ENCODE measurements at places on chromosomes 5 and 9.

GRCh38 chr9:111926421-111926875, 29.8 kb downstream of the UGCG start:
- peak; percentile 98 for DNase-seq

GRCh38 chr5:56631719-56632118, 183.6 kb upstream of the MAP3K1 start:
- DNase-seq = no peak

- no peak for DNase-seq
Measured at GRCh38 chr9:97571664-97572063, 61.5 kb downstream of the TSTD2 start.

DNA sequence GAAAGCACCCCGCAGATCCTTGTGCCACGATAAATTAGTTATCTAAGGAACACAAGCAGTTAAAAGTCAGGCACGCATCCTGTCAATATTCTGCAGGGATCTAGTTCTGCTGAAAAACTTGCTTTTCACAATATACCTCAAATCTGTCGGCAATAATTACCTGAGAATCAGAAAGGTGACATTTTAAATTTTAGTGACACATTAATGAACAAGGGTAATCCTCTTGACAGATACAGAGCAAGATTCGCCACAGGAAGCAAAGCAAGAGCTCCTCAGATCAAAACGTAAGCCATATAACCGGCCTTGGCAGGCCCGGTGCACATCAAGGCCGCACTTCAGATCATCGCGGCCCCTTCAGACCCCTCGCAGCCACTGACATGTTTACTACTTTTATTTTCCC, 185.7 kb downstream of the ATPSCKMT start:
- no peak for DNase-seq

DNA sequence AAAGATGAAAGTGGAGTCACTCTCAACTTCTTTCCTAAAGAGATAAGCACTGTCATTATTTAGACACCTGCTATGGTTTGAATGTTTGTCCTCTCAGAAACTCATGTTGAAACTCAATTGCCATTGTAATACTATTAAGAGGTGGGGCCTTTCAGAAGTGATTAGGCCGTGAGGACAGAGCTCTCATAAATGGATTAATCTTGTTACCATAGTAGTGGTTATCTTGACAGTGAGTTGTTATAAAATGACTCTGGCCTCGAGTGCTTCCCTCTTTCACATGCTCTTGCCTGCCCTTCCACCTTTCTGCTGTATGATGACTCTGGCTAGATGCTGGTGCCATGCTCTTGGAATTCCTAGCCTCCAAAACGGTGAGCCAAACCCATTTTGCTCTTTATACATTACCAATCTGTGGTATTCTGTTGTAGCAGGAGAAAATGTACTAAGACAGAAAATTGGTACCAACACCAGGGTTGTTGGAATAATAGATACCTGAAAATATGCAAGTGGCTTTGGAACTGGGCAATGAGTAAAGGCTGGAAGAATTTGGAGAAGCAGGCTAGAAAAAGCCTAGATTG, 38.0 kb downstream of the GDA start:
- DNase-seq = no peak

DNA sequence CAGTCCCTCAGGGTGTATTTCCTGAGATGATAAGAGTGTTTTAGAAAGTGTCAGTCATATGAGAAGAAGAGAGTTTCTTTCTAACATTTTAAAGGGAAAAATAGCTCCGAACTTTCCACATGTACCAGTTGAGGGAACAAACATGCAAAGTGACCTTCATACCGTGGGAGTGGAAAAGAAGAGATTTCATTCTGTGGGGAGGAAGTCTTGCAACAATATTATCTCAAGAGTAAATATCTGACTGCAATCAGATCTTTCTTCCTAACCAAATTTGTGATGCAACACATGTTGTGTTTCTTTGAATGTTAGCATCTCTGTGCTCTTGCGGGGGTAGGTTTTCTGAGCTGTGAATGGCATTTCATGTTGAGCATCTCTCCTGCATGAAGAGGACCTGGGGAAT, 30.6 kb downstream of the ANKRD55 start:
- DNase-seq = no peak

DNA sequence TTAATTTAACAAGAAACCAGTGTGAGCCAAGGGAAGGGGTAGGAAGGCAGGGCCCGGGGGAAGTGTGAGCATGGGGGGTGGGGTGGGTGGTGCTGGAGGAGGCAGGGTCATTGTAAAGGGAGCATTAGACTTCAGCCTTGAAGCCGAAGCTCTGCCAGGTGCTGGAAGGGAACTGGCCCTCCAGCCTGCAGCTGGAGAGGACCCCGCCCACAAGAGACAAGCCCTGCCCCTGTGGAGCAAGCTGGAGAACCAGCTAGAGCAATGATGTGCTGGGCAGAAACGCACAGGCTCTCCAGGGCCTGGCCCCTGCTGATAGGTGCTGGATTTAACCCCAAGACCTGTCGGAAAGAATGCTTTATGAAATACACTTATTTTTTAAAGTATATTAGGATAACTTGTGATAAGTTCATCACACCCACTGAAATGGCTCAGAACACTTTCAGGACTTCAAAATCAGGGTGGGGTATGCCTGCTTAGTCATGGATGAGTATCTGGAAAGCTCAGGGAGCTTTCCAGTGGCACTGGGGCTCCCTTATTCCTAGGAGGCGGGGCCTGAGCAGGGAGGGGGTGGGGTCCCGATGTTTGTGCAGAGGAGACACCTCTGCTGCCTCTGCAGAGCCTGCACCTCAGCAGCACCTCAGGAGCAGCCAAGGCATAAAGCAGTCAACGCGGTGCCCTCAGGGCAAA, 27.1 kb downstream of the UBE2QL1 start:
- no peak for DNase-seq

GRCh38 chr9:19924080-19924479, 135.2 kb upstream of the SLC24A2 start:
- DNase-seq = no peak

DNA sequence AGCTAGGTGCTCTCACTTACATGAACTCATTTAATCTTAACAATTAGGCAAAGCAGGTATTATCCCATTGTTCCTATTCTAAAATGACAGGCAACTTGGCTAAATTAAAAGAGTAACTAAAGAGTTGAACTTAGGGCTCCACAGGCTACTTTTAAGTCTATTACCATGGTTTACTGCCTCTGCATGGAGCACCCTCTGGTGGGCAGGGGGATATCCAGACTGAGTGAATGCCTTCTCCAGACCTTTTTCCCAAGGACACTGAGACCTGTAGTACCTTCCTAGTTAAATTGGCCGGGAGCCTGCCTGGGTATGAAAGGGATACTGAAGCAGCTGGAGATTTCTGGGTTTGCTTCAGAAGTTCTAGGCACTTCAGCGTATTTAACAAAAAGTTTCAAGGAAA, 238.1 kb downstream of the ELAVL2 start:
- peak; percentile 2 for DNase-seq

DNA sequence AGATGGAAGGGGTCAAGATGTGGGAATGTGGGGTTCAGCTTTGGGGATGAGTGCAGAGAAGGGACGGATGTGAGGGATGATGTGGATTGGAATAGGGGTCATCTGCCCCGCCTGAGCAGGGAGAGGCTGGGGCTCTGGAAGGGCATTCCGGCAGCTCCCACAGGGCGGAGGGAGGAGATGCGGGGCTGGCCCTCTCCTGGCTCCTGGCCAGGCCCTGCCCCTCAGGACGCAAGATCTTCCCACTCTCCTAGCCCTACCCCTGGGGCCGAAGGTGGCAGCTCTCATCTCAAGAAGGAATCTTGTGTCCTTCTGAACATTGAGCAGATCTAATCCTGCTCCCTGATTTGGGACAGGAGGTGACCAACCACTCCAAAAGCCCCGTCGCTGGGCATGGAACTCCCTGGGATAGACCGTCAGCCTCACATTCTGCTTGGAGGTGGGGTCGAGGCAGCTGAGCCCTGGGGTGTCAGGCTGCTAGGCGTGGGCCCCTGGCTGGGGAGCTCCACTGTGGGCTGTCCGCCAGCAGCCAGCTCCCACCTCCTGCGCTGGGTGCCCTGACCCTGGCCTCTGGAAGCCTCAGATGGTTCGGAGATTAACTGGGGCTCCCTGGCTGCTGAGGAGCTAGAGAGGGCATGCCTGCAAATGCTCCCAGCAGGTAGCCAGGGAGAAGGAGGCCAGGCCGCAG, 125.2 kb downstream of the ZNF354C start:
- DNase-seq = no peak
